ENCODE measurements at places on chromosomes 6 and 20. TPM values are rescaled to one million over a fixed set of nuclear protein-coding genes. Genes with fewer than 3 reads are reported as not detected.

SSR1 gene
- 107 TPM for total RNA-seq

KCNB1 gene
- total RNA-seq = 0.02 TPM

ATP6V1G2 gene
- not detected for total RNA-seq

PPP2R5D gene
- 61.1 TPM for total RNA-seq

FAM162B gene
- total RNA-seq = not detected

TMEM170B gene
- total RNA-seq = 0.95 TPM

MTCH1 gene
- 165 TPM for total RNA-seq

DEFB132 gene
- not detected for total RNA-seq

LKAAEAR1 gene
- total RNA-seq = not detected

DST gene
- total RNA-seq = 69.5 TPM

MLN gene
- not detected for total RNA-seq

BTNL2 gene
- not detected for total RNA-seq

RIMS1 gene
- total RNA-seq = 6.7 TPM

PI3 gene
- total RNA-seq = not detected

EYA2 gene
- total RNA-seq = 0.14 TPM

ADTRP gene
- total RNA-seq = 0.74 TPM

TCP11 gene
- total RNA-seq = not detected

GSTA2 gene
- total RNA-seq = 0.37 TPM

SLC17A2 gene
- not detected for total RNA-seq

EDN3 gene
- not detected for total RNA-seq

HLA-DOA gene
- 0.14 TPM for total RNA-seq

RAB22A gene
- 7.3 TPM for total RNA-seq

CNR1 gene
- 0.87 TPM for total RNA-seq

PTK6 gene
- not detected for total RNA-seq

SLC22A23 gene
- total RNA-seq = 1.9 TPM

THBD gene
- total RNA-seq = 0.04 TPM
